Motor neuron (in vitro differentiated cells): ENCODE measurements at places on chromosomes 16 and 17. TPM values are rescaled to one million over a fixed set of nuclear protein-coding genes. Genes with fewer than 3 reads are reported as not detected.

- ATAC-seq: no peak
Measured at GRCh38 chr17:48067245-48067644, 19.1 kb downstream of the NFE2L1 start.

DNA sequence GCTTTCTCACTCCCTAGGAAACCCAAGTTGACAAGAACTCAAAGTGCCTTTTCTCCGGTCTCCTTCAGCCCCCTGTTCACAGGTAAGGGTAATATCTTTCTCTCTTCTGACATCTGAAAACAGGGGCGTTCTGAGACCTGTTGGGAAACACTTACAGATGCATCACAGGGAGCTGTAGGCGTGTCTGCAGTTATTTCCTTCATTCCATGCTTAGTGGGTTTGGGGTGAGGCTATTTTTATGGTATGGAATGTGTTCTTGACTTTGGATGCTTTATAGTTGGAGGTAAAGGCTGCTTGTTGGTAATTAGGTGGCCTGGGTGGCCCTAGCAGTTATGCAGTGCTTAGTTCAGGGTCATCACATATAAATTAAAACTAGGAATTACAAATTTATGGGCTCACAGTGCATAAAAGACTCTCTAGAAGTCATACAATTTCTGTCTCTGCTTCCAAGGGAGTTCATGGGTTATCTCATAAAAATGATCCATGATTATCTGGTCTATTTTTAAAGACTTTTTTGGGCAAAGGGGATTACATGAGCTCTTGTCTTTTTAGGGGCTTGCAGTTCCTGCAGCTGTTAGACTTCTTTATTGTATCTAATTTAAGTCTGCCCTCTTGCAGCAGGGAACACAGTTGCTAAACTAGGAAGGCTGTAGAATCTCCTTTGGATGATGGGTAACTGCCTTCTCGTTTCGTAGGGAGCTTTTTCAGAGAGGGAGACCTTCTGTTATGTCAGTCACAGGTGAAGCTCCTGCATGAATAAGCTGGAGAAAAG is 10.2 kb downstream of the SOCS7 start:
- no peak for ATAC-seq

The HES7 gene
- 3.6 and 4.0 TPM in 2 replicates for total RNA-seq

The DHRS11 gene
- 9.1 and 12.6 TPM in 2 replicates for total RNA-seq

DNA sequence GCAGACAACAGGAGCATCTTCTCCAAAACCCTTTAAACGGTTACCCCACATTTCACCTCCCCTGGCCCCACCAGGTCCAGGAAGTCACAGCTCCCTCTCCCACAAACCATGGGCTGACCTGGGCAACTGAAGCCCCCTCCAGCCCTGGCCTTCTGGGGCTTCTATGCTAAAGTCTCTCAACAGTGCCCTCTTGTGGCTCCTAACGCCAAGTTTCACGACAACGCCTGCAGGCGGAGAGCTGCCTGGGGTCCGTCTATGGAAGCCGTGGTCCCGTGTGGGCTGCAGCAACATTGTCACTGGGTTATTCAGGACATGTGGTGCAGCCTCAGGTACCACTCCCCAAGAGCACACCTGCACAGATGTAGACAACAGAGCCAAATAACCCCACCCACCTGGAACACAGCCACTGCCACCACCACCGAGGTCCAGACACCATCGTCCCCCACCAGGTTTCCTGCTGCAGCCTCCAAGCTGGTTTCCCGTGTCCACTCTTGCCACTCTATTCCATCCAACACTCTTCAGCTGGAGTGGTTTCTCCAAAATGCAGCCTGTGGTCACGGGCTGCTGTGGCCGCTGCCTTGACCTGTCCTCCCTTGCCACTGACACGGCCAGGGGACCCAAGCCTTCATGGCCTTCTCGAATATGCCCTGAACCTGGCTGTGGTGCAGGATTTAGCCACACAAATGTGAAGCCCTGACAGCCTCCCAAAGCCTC is 19.1 kb downstream of the C16orf95 start:
- ATAC-seq: peak; percentile 72

- ATAC-seq: peak; percentile 67
Measured at GRCh38 chr16:53282975-53283946, 151.0 kb upstream of the RBL2 start.

DNA sequence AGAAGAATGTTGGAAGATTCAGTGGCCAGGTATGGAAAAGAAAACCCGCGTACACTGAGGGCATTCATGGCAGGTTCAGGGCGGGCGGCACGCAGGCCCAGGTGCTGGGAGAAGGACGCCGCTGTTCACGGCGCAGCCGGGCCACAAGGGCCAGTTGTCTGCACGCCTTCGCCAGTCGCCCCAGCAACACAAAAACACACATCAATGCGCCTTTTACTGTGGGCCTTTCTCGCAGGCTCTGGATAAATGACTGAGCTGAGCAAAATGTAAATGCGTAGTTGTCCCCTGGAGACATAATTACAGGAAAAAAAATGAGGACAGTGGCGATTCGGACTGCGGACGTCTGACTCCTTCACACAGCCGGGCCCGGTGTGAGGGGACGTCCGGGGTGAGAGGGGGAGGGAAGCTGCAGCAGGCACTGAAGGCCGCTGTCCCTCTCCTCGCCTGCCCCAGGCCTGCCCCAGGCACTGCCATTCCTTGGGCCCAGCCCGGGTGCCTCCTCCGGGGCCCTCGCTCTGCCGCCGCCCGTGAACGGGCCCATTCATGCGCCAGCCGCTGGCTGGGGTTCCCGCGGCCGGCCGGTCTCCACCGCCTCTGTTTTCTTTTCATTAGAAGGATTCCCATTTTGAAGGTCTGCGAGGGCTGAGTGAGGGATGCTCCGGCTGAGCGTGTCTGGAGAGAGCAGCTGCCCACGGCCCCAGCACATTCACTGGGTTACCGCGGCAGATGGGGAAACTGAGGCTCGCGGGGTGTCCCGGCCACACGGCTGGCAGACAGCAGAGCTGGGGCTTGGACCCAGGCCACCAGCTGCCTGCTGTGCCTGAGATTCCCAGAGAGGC is 6.5 kb upstream of the ZNF469 start:
- peak; percentile 85 for ATAC-seq

DNA sequence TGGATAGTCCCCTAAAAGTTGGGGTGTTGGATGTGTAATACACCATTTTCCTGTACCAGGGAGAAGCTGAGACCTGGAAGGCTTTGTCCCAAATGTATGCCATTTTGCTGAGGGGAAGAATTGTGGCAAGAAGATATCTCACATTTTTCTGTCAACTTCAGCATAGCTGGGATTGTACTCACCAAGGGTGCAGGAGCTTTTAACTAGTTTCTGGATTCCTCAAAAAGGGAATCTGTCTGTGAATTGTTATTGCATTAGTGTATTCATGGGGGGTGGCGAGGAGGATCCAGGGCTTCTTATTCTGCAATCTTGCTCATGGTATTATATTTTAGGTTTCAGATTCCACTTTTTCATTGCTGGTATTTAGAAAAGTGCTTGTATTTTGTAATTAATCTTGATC is 208.2 kb upstream of the MYOCD start:
- no peak for ATAC-seq

GRCh38 chr17:29444589-29444988 is 54.4 kb downstream of the TAOK1 start:
- ATAC-seq: peak; percentile 39

GRCh38 chr16:83248735-83249463 is 558.9 kb upstream of the HSBP1 start:
- no peak for ATAC-seq

DNA sequence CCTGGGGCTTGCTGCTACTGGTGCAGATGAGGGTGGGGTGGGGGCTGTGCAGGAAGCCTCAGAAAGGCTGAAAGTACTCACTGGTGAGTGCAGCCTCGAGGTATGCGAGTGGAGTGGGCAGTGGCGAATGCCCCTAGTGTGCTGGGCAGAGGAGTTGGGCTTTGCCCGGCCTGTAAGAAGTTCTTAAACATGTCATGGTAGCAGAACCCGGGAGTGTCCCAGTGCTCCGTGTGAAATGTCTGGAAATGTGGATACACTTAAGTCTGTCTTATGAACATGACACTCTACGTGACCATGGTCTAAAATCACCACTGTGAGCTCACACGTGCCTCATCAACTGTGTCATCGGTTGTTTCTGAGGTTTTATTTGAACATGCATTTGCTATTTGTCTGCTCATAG is 1.7 kb downstream of the SMTNL2 start:
- no peak for ATAC-seq
